Stimulated activated CD4-positive, alpha-beta T cell treated with anti-CD3 and anti-CD28 coated beads, Interleukin-2, amount 100 ng/mL, for 48 hours (primary cell): ENCODE measurements at places on chromosomes 12 and 14.

DNA sequence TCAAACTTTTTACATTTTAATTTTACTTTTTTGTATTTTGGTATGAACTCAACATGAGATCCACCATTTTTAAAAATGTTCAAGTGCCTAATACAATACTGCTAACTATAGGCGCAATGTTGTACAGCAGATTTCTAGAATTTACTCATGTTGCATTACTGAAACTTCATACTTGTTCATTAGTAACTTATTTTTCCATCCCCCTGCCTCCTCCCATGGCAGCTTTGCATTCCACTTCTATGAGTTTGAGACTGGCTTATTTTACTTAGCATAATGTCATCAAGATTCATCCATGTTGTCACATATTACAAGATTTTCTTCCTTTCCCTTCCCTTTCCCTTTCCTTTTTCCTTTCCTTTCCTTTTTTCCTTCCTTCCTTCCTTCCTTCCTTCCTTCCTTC is 825.9 kb downstream of the SLC16A7 start:
- DNase-seq = no peak

DNA sequence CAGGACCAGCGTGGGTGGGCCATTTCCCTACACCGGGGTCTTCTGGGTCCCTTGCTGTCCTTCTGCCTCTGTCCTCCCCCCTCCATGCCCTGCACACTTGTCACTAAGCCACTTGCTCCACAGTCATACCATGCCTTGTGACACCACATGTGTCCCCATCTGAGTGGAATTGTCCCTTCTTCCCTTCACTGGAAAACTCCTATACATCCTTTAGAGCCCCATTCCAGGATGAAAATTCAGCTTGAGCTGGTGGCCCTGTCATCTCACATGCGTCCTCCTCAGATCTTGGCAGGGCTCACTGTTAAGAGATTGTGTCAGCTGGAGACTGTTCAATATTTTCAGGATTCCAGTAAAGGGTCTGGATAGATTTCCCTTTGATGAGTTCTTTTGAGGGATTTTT is 87.4 kb downstream of the DNAH10 start:
- DNase-seq = no peak

DNA sequence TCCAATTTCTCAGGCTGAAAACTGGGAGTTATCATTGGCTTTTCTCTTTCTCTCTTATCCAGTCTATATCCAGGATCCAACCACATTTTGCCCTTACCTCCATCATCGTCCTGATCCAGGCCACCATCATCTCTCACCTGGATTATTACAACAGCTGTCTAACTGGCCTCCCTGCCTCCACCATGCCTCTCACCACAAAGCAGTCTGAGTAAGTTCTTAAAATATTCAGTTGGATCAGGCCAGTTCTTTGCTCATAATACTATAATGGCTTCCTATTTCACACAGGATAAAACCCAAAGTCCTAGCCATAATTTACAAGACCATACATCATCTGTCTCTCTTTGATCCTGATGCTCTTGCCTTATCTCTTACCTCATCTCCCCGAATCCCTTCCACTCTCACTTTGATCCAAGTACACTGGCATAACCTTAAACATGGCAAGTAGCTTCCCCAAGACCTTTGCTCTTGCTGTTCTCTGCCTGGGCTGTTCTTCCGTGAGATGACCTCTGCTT is 133.4 kb upstream of the RAP1B start:
- DNase-seq = no peak

- DNase-seq = no peak
Observed at GRCh38 chr12:126389220-126389841, 1324.1 kb downstream of the AACS start.

- DNase-seq = no peak
Observed at GRCh38 chr14:96762650-96763049, 34.5 kb upstream of the VRK1 start.

DNA sequence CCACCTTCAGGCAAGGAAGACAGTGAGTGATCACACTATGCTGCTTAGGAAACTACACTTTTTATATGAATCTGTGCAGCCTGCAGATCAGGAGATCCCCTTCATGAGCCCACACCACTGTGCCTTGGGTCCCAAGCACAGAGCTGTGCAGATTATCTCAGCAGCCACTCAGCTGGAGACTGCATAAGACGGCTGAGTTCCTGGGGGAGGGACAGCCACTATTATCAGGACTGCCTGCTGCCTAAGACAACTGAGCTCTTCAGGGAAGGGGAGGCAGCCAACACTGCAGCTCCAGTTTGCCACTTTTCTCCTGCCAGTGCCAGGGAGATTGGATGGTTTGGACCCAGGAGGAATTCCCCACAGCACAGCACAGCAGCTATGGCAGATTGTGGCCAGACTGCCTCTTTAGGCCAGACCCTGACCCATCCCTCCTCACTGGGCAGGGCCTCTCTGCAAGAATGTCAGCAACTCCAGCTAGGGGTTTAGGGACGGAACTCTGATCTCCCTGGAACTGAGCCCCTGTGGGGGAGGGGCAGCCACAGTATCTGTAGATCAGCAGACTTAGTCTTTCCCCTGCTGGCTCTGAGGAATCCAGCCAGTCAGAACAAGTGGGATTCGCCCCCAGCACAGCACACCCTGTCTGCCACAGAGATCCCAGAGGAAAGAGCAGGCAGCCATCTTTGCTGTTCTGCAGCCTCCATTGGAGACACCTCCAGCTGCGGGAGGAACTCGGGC is 141.3 kb downstream of the KLHL28 start:
- DNase-seq = no peak

- no peak for DNase-seq
Observed at GRCh38 chr14:64089920-64090319, 204.3 kb downstream of the ESR2 start.

DNA sequence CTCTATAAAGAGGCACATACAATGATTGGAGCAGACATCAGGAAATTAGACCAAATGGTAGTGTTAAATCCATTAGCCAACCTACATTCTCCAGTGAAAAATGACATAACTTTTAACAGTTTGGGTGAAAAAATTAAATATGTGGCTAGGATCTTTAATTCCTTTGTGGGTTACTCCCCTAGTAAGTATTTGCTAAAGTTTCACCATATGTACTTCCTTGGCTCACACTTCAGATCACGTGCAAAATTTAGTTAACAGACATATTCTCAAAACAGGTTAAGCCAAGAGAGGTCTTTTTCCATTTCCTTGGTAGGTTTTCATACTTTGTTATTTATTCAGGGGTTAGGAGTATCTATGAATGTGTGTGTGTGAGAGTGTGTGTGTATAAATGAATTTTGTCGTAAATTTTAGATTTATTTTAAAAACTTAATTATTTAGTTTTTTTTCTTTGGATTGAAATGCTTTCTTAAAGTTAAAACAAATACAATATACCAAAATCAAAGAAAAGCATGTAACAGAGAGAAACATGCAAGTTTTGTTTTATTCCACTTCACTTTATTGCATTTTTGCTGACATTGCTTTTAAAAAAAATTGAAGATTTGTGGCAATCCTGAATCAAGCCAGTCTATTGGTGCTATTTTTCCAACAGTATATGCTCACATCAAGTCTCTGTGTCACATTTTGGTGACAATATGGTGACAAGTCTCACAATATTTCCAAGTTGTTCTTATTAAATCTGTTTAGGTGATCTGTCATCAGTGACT is 258.7 kb downstream of the FLRT2 start:
- no peak for DNase-seq

DNA sequence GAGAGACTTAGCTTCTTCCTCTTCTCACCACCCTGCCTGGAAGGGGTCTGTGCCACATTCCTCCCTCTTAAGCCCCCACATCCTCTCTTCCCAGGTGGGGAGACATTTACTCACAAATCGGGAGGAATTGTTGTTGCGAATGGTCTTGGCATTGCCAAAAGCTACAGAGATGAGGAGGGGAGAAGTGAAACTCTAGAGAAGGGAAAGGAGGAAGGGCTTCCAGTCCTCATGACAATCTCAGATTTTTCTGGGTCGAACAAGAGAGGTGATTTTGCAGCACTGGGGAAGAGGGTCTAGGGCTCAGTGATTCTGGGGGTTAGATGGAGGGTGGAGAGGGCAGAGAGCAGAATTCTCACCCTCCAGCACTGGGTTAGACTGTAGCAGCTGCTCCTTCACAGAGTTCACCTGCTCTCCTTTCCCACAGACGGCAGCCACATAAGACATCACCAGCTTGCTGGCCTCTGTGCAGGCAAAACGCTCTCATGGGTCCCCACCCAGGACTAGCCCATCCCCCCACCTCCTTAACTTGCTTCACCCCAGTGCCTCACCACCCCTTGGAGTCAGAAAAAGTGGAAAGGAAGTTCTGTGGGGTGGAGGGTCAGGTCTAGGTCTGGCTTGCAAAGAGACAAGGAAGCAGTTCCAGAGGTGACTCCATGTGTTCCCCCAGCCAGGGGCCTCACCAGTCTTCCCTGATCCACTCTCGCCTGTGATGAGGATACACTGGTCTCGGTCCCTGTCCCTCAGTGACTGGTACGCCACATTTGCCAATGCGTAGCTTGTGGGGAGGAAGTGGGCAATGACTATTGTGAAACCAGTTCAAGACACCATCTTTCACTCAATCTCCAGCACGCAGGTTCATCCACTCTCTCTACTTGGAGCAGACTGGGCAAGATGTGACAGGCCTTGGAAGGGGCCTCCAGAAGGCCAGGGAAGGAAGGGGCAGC is 2.7 kb downstream of the MYO1A start:
- DNase-seq = peak; percentile 53

DNA sequence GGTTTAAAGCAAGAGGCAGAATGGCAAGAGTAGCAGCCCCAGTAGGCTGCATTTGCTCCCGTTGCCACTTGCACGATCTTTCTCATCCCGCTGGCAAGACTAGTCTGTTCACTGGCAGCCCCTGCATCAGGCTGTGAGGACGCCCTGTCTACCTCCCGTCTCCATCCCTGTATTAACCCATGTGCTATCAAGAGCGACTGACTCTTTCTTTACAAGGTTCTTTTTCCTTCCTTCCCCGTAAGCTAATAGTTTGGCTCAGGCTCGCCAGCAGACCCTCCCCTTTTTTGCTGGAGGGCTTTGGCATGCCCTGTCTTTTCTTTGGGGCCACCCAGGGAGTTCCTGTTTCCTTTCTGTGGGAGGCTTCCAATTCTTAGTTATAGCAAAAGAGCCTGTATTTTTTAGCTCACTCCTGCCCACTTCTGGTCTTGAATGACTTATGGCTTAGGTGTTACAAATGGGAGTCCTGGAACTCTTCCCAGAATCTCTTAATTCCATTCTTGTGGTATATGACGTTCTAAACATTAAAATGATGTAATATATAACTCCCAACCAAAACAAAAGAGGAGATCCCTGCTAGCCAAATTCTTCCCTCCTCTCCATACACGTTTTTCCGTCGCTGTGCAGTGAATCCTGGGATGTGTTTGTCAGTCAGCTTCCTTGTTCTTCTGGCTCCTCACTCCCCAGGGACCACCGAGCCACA is 149.0 kb downstream of the PRKCH start:
- DNase-seq = no peak

- DNase-seq = no peak
Observed at GRCh38 chr12:114911196-114911595, 227.2 kb upstream of the TBX3 start.

GRCh38 chr12:66538970-66539369 is 139.9 kb downstream of the GRIP1 start:
- no peak for DNase-seq

DNA sequence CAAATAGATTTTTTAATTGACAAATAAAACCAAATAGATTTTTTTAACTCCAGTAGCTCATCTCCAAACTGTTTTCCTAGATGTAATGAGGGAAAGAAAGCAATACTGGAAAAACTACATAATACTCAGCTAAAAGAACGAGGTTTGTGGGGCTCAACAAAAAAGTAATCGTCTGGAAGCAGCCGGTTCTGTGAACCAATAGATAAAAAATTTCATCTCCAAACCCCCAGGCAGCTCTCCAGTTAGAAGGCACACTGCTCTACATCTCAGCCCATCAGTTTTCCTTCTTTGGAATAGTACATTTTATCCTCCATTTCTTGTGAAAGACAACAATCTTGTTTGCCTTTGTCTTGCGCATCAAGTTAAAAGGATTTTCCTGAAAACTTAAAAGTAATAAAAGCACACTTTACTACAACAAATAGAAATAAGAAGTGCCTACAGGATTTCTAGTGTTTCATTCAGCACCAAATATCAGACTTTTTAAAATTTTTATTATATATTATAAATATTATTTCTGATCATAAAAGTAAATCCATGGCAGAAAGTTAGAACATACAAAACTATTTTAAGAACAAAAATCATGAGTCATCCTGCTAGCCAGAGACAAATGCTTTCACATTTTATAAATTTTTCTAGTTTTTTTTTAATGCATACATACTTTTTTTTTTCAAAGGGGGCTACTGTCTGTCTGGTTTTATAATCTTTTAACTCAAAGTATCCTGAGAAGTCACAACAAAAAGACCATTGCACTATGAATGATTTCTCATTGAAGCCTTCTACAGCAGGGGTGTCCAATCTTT is 67.7 kb downstream of the EPS8 start:
- no peak for DNase-seq

- no peak for DNase-seq
Observed at GRCh38 chr14:99359906-99360305, 87.9 kb upstream of the BCL11B start.

- peak; percentile 59 for DNase-seq
Observed at GRCh38 chr14:99946652-99947489, 118.4 kb upstream of the EVL start.

- DNase-seq = no peak
Observed at GRCh38 chr14:100275214-100275613, 31.0 kb downstream of the SLC25A29 start.

GRCh38 chr12:100376161-100376560 is 19.3 kb downstream of the SLC17A8 start:
- DNase-seq = no peak

- no peak for DNase-seq
Observed at GRCh38 chr12:50988051-50988450, 35.7 kb downstream of the HIGD1C start.

GRCh38 chr14:24069411-24069735 is 2.0 kb upstream of the CPNE6 start:
- DNase-seq = no peak

DNA sequence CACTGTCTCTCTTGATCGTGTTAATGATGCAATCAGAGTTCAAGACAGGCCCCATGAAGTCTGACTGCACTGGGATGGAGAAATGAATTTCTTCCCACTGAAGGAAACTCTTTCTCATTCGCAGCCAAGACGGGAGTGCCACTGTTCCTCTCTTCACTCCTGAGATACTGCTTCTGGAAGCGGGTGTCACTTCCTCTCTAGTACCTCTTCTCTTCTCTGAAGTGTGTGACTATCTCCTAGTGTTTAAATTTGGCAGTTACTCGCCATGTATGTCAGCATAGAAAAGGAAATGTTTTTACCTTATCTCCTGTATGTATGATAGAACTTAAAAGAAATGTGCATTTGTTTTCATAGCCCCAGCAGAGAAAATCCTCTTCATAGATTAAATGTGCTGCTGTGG is 215.2 kb downstream of the ANO6 start:
- DNase-seq = no peak

DNA sequence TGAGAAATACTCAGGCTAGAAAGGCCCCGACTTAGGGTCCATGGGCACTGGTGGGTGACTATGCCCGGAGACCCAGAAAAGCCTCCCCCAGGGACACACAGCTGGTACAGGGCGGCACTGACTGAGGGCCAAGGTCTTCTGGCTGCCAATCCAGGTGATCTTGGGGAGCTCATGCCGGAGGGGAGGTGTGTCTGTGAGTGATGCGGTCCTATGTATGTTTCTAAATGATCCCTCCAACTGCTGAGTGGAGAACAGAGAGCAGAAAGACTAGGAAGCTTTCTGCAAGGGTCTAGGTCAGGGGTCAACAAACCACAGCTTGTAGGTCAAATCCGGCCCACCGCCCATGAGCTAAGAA is 391 bp downstream of the SERPINA4 start:
- DNase-seq = no peak

- DNase-seq = no peak
Observed at GRCh38 chr14:83988275-83988674, 1541.7 kb upstream of the FLRT2 start.

- no peak for DNase-seq
Observed at GRCh38 chr12:123992118-123992825, 19.3 kb downstream of the ZNF664 start.
